ENCODE measurements at places on chromosomes 1 and 21.

DNA sequence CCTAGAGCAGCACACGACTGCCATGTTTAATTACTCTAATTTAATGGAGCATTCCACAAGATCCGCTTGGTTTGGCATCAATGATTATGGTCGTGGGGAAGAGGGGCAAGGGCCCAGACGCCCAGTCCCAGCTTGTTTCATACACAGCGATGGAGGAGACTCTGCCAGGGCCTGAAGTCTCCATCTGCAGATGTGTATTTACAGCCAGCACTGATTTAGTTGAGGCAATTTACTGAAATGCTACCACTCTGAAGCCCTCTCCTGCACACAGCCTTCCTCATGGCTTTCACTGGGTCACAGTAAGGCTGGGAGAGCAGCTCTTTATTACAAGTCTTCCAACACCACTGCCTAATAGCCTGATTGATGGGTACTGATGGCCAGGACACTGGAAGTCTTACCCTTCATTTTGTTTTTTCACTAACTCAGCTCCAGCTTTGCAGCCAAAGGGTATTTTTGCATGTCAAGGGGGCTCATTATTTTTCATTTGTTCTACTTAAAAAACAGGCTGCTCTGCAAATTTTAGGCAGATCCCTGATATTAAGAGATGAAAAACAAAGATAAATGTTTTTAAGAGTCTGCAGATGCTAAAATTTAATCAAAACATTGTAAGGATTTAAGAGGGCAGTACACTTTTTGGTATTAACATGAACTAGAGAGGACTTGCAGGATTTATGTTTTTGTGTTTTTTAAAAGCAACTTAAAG lies 236.3 kb downstream of the SIPA1L2 start:
- DNase-seq, result no peak

- no peak for DNase-seq
Observed at GRCh38 chr1:159282118-159282517, 20.0 kb upstream of the FCER1A start.

DNA sequence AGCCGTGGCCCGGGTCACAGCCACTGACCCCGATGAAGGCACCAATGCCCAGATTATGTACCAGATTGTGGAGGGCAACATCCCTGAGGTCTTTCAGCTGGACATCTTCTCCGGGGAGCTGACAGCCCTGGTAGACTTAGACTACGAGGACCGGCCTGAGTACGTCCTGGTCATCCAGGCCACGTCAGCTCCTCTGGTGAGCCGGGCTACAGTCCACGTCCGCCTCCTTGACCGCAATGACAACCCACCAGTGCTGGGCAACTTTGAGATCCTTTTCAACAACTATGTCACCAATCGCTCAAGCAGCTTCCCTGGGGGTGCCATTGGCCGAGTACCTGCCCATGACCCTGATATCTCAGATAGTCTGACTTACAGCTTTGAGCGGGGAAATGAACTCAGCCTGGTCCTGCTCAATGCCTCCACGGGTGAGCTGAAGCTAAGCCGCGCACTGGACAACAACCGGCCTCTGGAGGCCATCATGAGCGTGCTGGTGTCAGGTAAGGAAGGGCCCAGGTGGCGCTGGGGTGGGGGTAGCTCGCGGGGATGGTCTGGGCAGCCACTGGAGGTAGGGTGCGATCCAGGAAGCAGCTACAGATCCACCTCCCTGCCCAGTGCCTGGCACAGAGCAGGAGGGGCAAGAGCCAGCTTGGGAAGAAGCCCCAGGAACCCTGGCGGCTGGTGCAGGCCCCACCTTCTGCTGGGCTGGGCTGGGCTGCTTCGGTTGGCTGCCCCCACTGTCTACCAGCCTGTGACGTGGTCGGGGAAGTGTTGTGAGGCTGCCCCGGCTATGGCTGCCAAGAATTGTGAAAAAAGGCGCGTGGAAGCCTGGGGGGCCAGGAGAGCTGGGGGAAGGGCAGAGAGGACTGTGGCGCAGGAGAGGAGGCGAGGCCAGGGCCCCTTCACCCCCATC lies 3.8 kb downstream of the CELSR2 start:
- peak; percentile 78 for DNase-seq

- DNase-seq, result no peak
Observed at GRCh38 chr1:53525595-53525994, 66.4 kb downstream of the DMRTB1 start.

DNA sequence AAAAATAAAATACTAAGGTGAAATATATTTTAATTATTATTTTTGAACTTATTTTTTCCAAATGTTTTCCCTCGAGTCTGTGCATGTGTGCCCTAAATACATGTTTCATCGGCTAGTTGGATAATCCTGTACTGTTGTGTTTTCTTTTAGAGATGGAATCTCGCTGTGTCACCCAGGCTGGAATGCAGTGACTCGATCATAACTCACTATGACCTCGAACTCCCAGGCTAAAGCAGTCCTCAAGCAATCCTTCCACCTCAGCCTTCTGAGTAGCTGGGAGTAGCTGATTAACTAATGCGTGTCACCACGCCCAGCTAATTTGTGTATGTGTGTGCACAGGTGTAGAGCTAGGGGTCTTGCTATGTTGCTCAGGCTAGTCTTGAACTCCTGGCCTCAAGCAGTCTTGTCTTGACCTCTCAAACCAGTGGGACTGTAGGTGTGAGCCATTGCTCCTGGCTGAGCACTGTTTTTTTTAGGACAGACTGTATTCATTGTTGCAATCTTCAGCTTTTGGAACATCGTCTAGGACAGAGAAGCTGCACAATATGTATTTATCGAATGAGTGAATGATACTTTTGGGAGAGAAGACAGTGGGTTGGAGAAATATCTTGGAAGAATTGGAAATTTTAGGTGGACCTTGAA lies 4.8 kb upstream of the TMCO1 start:
- no peak for DNase-seq

GRCh38 chr1:62110198-62110817 lies 84.3 kb upstream of the L1TD1 start:
- no peak for DNase-seq

DNA sequence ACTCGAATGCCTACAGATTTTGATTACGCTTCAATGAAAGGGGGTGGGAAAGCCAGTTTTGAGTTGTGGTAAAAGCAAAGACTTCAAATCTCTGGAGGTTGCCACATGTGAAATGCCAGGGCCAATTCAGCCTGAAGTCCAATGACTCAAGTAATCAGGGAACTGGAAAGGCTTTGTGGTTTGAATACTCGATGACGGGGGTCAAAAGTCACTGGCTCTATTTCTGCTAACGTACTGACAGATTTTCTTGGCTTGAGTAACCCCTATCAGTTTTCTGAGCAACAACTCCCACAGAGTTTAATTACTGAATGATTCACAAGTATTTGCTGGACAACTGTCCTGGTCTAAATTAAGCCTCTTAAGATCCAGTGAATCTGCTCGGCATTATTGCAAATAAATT lies 152.2 kb downstream of the SIPA1L2 start:
- no peak for DNase-seq

All from NCI-H2029 (cell line).